ENCODE measurements at places on chromosomes 11 and 22.

- peak; percentile 41 for DNase-seq
Measured at GRCh38 chr22:46770726-46771125, 8.3 kb downstream of the TBC1D22A start.

DNA sequence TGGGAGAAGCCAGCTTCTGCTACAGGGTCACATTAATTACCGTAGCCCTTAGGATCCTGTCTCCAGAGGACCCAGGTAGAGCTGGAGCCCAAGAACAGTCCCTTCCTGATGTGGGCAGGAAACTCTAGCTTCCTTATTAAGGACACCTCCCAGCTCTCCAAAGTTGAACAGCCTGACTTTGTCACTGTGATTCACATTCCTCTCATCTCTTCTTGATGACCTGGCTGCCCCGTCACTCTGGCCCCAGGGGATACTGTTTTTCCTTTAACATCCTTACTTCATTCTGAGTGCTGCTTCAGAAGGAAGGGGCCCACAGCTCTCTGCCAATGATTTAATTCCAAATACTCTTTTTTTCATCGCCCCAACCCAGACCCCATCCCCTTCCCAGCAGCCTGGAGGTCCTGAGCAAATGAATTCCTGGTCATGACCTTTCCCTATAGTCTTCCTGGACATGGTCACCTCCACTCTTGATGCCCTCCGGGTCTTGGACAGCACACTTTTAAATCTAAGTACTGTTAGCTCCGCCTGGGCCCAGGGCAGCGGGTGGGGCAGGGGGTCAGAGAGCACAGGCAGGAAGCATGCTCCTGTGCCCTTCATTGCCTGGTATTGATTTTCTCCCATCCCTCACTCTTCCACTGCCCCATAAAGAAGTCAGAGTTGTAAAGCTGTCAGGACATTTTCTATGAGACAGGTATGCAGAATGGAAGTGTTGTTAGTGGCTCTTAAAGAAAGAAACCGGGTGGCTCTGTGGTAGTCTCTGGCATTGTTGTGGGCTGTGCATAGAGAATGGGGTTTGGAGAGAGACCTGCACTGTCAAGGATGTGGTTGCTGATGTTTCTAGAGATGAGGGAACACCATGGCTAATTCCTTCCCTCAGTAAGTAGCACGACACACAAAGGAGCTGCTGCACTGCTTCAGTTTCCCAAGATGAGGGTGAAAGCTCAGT lies 22.3 kb upstream of the SPON1 start:
- no peak for DNase-seq

DNA sequence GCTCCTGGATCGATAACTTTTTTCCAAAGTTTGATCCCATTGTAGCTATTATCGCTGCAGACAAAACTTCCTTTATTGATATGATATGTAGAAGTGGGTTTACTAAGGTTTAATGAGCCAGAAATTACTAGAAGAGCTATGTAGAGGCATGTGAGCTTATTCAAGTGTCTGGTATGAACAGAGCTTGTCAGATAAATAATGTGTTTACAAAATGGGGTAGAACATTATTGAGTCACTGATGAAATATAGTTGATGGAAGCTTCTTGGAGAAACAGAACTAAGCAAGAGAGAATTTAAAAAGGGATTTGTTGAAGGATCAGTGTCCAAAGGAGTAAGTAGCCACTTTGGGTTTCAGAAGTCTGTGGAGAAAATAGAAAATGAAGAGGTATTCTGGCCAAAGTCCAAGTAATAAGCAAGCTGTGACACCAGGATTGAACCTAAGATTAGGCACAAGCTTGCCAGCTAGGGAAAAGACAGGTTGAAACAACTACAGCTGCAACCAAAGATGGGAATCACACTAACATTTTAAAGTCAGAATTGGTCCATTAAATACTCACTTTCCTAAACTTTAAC lies 104.3 kb downstream of the MAML2 start:
- DNase-seq: no peak

DNA sequence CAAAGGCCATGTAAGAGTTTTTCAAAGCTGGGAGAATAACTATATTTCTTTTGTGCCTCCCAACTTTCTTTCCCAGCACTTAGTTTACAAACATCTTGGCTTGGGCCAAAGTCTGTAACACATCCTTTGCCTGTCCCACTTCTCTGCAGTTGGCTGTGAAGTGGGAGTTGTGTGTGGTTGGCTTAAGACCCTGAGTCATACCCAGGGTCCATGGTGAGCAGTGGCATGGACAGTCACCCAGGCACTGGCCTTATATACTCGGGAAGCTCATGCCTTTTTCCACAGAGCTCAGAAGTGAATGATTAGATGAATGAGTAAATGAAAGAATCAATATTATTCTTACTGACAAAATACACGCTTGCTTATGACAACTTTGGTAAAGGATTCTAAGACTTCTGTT lies 231.4 kb downstream of the BLID start:
- DNase-seq: no peak

DNA sequence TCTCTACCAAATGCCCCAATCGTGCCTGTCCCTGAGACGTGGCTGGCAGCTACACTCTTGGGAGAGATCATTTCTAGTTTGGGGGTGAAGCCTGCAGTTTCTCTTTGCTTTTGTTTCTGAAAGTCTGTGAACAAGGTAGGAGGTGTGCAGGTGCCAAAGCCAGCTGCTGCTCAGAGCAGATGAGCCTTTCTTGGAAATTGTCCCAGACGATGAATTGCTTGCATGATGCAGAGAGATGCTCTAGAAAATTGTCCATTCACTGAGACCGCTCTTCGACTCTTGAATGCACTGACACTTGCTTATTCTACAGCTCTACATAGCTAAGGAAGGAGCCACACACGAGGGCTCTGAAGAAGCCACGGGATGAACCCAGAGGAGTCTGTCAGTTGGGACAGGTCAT lies 225.6 kb upstream of the E2F8 start:
- no peak for DNase-seq

GRCh38 chr11:59380263-59381059 lies 21.8 kb downstream of the OR5AN1 start:
- DNase-seq: no peak

- no peak for DNase-seq
Measured at GRCh38 chr11:16394947-16395346, 38.6 kb upstream of the SOX6 start.

GRCh38 chr11:75333807-75334140 lies 17.7 kb downstream of the ARRB1 start:
- DNase-seq: no peak

- DNase-seq: no peak
Measured at GRCh38 chr11:72234920-72235319, 9.1 kb downstream of the PHOX2A start.

GRCh38 chr11:68358416-68358815 lies 46.0 kb downstream of the LRP5 start:
- DNase-seq: no peak

- no peak for DNase-seq
Measured at GRCh38 chr11:8640267-8640906, 42.1 kb downstream of the TRIM66 start.

- no peak for DNase-seq
Measured at GRCh38 chr22:49877642-49878041, 24.0 kb downstream of the ZBED4 start.

DNA sequence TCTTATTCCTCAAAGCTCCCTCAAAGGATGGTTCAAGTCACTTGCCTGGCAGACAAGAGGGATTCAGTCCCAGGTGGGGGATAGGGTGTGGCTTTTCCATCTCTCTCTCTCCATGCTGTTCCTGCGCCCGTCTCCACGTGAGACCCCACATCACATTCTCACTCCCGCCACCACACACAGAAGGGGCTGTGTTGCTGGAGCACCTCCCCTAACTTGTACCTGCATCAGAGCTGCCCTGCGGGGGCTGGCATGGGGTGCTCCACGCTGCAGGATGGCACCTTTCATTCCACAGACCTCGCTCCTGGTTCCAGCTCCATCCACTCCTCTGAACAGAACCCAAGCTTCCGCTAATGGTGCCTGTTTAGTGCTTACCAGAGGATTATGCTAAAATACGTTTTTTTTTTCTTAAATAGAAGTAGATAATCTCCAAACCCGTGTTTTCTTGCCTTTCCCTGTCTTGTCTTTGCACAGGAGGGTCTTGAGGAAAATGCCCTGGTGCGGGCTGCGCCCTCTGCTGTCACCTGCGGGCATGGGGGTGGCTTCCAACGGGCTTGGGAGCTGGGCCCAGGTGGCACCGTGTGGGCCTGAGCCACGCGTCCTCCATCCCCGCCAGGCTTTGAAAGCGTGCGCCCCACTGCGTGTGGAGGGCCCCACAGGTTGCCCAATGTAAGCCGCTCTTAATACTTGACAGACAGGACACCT lies 985.6 kb downstream of the BRD1 start:
- no peak for DNase-seq

DNA sequence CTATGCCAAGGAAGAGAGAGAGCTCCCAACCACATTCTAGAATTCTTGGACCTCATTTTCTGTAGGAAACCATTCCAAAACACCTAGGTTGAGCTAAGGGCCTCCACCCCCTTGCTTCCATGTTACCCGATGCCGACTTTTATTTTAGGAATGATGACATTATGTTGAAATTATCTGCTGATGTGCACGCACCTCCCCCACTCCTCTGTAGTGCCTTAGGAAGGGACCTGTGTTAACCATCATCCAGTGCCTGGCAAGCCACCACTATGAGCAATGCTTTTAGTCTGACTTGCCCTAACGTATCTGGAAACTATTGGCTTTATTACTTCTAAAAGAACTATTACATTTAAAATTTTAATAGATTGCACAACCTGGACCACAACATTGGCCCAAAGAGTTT lies 42.1 kb downstream of the NCAPD3 start:
- DNase-seq: no peak

- peak; percentile 79 for DNase-seq
Measured at GRCh38 chr22:43230971-43231723, 44.2 kb upstream of the TTLL12 start.

GRCh38 chr11:64519541-64519940 lies 71.5 kb upstream of the SLC22A12 start:
- DNase-seq: no peak

GRCh38 chr11:84887055-84887629 lies 740.0 kb downstream of the DLG2 start:
- no peak for DNase-seq

DNA sequence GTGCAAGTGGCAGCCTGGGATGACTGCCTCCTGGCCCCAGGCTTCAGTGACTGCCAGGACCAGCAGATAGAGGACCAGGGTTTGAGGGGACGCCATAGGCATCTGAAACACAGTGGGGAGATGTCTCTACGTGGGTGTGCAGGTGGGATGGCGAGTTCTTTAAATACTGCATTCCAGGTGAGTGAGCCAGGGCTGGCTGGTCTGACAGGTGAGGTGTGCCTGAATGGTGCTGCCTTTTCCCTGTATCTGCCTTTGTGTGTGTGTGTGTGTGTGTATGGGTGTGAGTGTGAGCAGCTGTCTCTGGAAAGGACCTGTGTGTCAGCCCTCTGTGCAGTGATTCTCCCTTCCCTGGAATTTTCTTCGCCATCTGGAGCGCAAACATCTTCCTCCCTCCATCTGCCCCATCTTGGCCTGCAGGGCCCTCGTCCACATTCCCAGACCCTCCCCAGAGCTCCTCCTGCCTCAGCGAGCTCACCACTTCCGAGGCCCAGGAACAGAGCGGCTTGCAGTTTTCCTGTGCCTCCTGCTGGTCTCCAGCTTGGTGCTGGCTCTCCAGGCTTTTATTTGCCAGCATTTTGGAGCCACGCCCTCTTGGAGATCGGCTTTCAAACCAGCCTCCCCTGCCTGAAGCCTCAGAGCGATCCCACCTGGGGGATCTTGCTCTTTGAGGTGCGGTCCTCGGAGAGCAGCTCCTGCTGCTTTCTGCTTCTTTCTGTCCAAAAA lies at the start of gene GPHA2:
GPHA2 (minus strand) TSS at position 535 of the 723 bp plus-strand sequence; CDS start at position 102, 433 bp downstream.
- no peak for DNase-seq

DNA sequence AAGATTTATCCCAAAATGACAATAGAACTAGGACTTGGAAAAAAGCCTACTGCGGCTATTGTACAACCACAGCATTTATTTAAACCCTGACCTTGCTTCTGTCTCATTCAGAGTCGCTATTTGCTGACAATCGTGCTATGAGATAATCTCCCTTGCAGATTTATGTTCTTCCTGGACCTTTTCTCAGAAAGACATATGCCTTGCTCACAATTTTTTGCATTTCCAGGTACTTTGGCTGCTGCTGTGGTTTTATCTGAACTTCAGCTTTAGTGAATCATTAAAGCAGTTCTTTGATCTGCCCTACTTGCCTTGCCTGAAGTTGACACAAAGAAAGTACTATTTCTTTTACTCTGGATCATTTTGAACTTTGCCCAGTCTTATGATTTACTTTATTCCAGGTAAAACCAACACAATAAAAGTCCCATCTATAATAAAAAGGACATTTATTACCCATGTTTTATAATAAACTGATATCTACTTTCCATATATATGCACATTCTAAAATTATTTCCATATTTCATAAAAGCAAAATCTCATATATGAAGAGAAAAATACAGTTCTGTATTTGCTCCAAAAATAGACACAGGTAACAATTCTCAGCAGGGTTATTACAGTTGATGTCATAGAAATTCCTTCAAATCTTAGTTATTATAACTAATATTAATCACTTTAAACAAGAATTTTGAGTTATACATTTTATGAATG lies 63.4 kb upstream of the CARD18 start:
- peak; percentile 21 for DNase-seq

GRCh38 chr22:45918459-45919370 lies 58.2 kb downstream of the WNT7B start:
- no peak for DNase-seq

GRCh38 chr11:65560555-65561418 lies 2.6 kb upstream of the LTBP3 start:
- DNase-seq: no peak

- DNase-seq: peak; percentile 41
Measured at GRCh38 chr11:122808478-122808869, 29.8 kb upstream of the CRTAM start.

GRCh38 chr11:115051938-115052590 lies 373.7 kb downstream of the NXPE2 start:
- no peak for DNase-seq

DNA sequence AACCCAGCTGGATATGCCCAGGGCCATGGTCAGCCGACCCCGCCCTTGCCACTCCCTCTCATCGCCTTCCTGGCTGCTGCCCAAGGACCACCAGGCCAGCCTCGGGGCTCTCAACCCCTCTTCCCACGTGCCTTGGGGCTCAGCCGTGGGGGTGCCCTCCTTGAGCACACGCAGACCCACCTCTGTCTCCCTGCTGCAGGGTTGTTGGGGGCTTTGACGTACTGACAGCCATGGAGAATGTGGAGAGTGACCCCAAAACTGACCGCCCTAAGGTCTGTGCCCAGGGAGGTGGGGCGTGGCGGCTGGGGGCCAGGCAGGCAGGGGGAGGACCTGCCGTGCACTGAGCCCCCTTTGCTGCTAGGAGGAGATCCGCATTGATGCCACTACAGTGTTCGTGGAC lies 28.6 kb downstream of the PPIL2 start:
- no peak for DNase-seq

GRCh38 chr11:47860536-47860935 lies 12.4 kb upstream of the NUP160 start:
- DNase-seq: no peak

- DNase-seq: no peak
Measured at GRCh38 chr22:38452373-38453065, 2.5 kb downstream of the KCNJ4 start.

DNA sequence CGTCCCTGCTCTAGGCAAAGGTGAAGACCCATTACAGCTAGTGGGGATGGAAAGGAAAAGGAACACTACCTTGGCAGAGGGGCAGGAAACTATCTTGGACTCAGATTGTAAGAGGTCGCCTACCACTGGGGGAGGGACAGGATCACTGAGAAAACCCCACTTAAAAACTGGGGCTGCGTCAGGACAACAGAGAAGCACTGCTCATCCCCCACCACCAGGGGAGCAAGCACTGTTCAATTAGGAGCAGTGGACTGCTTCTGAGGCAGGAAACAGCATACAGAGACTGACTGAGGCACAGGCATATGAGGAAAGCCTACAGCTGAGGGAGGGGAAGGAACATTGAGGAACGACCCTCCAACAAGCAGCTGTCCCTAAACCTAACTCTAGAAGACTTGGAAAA lies 20.8 kb upstream of the DLAT start:
- peak; percentile 17 for DNase-seq

Measured in activated CD4-positive, alpha-beta T cell treated with anti-CD3 and anti-CD28 coated beads, Interleukin-2, Interleukin-6, amounts not matched to agents 100 ng/mL and 50 ng/mL, durations not matched to agents 16 hours and 8 hours (primary cell).